Anterior cingulate cortex (tissue), 58 donors: ENCODE measurements at places on chromosomes 5 and 9.
A peak's percentile ranks its signal among the peaks of the same experiment; 100 is the strongest.

- no peak for DNase-seq
Observed at GRCh38 chr5:115297031-115297430, 577 bp upstream of the CCDC112 start.

- DNase-seq, result no peak
Observed at GRCh38 chr5:68033029-68033428, 182.5 kb upstream of the PIK3R1 start.

DNA sequence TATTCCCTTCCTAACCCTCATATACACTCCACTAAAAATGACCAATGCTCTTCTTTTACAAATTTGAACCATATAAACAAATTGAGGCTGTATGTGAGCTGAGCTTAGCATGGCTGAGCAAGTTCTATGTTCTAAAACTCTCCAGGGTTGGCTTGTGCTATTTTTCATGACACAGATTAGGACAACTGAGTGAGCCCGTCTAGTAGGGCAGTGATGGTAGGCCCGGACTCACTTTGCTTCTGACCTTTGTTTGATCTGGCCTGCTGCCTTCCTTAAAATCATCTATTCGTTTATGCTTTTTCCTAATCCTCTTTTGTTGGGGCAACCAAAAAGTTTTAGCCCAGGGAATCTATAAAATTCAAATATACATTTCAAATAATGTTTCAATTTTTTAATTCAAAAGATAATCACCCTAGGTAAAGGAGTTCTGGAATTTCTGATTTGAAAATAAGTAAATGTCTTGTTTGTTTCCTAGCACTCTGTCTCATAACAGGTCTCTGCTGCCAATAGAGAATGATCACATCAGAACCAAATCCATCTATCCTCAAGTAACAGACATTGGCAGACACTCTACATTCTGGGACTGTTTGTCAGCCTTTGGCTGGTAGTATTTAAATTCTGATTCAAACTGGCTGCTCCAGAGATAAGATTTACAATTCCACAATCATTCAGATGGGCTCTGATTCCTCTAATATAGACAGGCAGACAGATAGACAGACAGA lies 217.0 kb upstream of the TARS1 start:
- no peak for DNase-seq

DNA sequence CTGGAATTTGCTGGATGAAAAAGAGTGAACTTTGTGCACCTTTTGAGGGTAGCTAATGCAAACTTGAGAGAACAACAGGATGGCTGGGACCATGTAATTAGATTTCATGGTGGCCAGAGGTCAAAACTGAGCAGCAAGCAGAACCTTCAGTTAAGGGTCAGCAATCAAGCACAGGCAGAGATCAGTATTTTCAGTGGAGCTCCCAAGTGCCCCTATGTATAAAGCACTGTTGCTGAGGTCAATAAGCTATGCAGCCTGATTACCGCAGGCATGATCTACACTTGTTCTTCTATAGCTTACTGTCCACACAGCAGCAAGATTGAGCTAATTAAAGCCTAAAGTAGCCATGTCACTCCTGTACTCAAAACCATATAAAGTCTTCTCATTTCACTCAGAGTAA lies 62.1 kb upstream of the TMC1 start:
- no peak for DNase-seq

DNA sequence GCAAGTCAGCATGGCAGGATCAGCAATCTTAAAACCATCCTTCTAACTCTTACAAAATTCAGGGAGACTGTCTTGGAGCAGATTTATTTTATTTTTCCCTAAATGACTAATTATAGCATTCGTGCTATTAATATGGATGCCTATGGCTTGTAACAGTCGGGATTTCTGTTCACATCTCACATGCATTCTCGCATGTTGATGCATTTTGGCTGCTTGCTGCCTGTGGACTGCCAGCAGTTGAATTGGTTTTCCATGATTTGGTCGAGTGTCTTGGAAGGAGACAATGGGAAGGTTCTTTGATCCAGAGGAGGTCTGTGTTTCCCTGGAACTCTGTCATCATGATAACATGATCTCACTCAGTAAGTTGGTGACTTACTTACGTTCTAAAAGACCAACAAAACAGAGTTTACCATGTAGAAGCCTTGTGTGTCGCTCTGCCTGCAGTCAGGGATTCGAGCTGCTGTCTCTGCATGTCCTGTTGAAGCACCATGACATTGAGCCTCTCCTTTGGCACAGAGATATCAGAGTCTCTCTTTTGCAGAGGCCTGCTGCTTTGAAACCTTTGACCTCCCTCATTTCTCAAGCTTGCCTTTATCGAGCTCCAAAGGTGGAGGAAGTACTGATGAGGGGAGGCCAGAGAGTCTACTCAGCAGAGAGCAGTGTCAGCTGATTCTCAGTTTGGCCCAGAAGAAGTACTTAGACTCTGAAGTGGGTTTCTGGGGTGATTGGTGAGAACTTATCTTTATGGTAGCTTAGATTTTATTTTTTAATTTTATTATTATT lies 82.4 kb downstream of the ARHGAP26 start:
- DNase-seq, result no peak

DNA sequence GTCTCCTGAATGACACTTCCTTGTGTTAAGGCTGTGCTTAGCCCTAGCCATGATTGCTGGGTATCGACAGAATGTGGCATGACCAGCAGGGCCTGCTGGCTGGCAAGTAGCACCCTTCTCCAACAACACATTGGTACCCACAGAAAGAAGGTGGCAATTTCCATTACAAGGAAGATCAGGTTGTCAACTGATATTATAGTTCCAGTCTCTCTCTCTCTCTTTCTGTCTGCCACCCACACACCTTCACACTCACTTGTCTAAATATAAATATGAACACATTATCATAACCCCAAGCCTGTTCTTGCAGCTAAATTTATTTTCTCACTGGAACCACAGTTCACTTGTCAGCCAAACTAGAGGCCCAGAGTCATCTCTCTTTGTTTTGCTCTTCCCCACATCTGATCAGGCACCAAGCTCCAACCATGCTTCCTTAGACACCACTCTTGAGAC lies 408.1 kb upstream of the PIK3R1 start:
- DNase-seq, result no peak

DNA sequence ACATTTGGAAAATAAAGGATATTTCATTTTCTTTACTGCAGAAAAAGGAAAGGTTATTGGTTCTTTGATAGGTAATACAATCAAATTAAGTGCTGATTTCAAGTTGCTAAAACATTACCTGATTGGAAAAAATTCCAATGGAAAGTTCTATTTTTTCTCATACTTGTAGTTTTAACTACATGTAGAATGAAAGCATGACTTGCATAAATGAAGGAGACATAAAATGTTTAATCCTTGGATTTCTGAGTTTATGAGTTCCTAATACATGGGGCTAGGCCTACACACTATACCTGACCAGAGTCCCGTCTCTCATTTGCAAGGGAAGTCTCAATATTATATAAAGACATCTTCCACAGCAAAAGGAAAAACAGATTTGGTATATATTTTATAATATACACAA lies 5.2 kb upstream of the MEIKIN start:
- DNase-seq, result no peak

DNA sequence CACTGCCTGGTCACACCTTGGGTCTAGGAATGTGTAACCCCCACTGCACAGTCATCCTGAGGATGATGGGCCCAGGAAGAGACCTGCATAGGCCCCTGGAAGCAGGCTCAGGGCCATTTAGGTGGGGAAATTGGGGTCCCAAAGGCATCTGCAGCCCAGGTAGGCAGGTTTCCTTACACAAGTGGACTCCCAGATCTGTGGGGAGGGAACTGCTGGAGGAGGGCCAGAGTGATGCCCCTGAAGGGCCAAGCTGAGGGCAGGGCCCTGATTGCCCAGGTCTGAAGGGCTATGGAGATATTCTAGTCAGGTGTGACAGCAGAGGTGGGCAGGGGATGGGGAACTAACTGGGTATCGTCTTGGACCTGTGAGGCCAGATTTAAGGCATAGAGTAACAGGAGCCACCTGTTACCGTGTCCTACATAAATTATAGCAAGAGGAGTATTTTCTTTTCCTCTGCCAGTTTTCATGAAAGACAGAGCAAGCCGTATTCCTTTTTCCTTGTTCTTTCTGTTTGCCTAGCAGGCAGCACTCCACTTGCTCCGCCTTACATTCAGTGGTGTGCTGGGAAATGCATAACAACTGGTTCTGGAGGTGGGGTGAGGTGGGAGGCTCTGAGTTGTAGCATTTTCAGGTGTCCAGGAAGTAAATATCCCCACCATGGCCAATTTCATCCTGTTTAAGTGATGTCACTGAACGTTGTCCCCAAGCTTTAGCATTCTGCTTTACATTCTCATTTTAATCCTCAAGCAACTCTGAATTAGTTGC lies 41.3 kb downstream of the PPARGC1B start:
- no peak for DNase-seq

- no peak for DNase-seq
Observed at GRCh38 chr9:128152133-128153059, 3.1 kb downstream of the LCN2 start.

DNA sequence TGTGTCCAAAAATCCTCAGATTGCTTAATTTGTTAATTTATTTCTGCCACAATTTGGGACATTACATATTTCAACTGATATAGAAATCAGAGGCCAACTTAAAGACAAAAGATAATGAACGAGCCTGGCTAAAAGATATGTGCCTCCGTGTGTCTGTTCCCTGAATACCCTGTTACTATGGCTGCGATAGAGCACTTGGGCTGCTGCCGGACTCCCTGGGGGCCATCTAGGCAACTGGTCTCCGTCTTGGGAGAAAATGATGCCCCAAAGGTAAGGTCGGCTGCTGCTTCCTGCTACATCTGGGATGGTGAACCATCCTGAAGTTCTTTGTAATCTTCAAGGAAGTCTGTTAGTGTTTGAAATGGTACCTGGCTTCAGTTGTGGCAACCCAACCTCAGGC lies 72.0 kb downstream of the RCL1 start:
- no peak for DNase-seq

- no peak for DNase-seq
Observed at GRCh38 chr5:148729182-148729581, 74.9 kb upstream of the HTR4 start.

GRCh38 chr5:76974785-76975184 lies 21.9 kb downstream of the CRHBP start:
- DNase-seq, result no peak

GRCh38 chr5:117680426-117680825 lies 1105.8 kb upstream of the SEMA6A start:
- DNase-seq, result no peak

- peak; percentile 18 for DNase-seq
Observed at GRCh38 chr5:36739751-36740221, 133.4 kb downstream of the SLC1A3 start.

- no peak for DNase-seq
Observed at GRCh38 chr5:179379321-179379890, 34.1 kb upstream of the ADAMTS2 start.
